ENCODE measurements at places on chromosomes 12 and 14.

GRCh38 chr14:65528069-65528468 is 115.5 kb downstream of the FUT8 start:
- DNase-seq = no peak

- DNase-seq = no peak
Measured at GRCh38 chr12:6318440-6318879, 8.0 kb downstream of the PLEKHG6 start.

DNA sequence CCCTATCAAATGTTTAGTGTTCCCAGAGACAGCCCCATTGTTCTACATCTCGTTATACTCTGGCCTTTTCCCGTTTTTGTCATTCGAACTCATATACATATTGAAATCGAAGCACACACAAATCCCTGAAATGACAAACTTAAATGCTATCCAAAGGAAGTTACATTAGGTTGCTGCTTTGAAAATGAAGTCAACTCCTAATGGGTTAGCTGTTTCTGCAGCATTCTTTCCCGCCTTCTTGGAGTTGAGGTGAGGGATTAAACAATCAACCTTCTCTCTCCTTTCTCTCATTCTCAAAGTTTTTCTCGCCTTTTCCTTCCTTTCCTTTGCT is 642 bp upstream of the PHC1 start:
- DNase-seq = peak; percentile 42

GRCh38 chr14:62824086-62824485 is 221.2 kb downstream of the KCNH5 start:
- no peak for DNase-seq

GRCh38 chr12:69837657-69838415 is 12.8 kb downstream of the MYRFL start:
- DNase-seq = no peak

- DNase-seq = peak; percentile 66
Measured at GRCh38 chr12:56630180-56630632, at the start of gene BAZ2A. Gene BAZ2A (minus strand): TSS chr12:56630326. CDS start chr12:56617530, 12,796 bp downstream.

- peak; percentile 54 for DNase-seq
Measured at GRCh38 chr14:95356245-95356869, 36.6 kb upstream of the CLMN start.

DNA sequence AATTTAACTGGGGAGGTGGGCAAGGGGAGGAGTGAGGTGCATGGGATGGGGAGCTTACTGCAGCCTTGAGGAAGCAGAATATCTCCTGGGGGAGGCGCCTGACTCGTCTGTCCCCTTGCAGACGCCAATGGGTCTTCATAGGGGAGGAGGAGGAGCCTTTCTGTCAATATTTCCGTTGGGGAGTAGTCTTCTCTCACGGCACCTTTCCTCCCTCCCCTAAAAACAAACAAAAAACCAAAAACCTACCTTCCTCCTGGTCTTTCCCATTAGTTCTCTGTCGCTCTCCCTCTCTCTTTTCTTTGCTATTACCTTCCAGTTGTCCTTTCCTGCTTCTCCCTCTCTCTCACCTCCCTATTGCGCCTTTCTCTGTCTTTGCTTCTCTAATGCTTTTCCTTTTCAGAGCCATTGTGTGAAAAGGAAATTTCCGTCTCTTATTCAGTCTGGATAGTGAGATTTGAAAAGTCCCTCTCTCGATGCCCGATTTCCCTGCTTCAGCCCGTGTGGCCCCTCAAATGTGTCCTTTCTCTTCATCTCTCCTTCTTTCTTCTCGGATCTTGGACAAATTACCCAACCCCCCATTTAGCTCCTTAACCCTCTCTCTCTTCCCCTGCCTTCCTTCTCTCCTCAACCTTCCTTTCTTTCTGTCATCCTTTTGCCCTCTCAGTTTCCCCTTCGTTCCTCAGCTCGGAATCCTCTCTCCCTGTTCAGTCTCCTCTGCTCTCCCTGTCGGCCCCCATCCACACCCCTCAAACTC is 5.9 kb downstream of the GPR84 start:
- no peak for DNase-seq

GRCh38 chr14:38775986-38776385 is 327.0 kb downstream of the SEC23A start:
- DNase-seq = no peak

DNA sequence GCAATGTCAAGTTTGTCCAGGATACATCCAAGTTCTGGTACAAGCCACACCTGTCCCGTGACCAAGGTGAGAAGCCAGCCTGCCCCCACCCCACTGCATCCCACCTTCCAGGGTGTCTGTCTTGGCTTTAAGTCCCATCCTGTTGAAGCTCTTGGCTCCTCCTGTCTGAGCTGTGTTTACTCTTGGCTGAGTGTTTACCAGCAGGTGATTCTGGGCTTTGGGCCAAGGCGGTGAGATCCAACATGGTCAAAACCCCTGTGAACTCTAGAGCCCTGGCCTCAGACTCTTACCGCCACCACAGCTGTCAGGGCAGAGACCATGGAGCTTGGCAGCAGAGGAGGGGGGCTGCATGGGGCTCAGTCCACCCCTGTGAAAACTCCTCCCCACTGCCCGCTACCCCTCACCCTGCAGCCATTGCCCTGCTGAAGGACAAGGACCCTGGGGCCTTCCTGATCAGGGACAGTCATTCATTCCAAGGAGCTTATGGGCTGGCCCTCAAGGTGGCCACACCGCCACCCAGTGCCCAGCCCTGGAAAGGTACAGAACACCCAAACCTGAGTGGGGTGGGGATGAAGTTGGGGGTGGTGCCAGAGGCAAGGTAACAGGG is 11.6 kb downstream of the TNS2 start:
- DNase-seq = peak; percentile 39

DNA sequence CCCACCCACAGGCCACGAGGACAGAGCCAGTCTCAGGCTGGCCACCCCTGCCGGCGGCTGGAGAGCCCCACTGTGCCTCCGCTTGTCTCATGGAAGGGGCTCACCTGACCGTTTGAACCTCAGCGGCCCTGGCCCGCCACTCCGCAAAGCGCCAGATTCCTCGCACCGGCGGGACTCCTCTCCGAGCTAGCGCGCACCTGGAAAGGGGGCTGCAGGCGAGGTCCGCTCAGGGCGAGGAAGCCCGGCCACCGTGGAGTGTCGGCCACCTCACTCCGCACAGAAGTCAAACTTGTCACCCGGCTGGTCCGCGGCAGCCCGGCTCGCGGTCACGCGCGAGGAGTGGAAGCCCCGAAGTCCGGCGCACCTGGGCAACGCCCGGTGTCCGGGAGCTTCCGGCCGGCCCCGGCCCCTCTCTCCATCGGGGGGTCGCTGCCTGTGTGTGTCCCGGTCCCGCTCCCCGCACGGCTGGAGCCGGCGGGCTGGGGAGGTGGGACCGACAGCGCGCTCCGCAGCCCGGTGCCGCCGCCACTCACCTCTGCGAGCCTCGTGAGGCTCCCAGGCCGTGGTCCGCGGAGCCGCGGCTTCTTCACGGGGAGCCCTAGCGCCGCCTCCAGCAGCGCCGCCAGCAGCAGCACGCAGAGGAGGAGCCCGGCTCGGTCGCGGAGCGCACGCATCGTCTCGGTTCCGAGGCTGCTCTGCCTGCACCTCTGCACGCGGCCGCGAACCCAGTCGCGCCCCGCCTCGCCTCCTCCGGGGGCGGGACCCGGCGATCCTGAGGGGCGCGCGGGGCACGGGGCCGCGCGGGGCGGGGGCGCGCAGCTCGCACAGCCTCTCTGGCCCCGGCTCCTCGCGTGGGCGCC is at the start of gene ISM2:
Gene ISM2, minus strand, starts transcription at position 697 of the 860 bp plus-strand sequence. Its CDS starts 23 bp downstream, at position 674.
- peak; percentile 69 for DNase-seq

DNA sequence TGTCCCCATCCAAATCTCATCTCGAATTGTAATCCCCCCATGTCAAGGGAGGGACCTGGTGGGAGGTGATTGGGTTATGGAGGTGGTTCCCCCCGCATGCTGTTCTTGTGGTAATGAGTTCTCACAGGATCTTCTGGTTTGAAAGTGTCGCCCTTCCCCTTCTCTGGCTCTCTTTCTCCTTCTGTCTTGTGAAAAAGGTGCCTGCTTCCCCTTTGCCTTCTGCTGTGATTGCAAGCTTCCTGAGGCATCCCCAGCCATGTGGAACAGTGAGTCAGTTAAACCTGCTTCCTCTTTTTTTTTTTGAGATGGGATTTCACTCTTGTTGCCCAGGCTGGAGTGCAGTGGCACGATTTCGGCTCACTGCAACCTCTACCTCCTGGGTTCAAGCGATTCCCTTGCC is 104.0 kb downstream of the CCDC91 start:
- no peak for DNase-seq

GRCh38 chr12:132307976-132308852 is 21.2 kb downstream of the GALNT9 start:
- DNase-seq = no peak

DNA sequence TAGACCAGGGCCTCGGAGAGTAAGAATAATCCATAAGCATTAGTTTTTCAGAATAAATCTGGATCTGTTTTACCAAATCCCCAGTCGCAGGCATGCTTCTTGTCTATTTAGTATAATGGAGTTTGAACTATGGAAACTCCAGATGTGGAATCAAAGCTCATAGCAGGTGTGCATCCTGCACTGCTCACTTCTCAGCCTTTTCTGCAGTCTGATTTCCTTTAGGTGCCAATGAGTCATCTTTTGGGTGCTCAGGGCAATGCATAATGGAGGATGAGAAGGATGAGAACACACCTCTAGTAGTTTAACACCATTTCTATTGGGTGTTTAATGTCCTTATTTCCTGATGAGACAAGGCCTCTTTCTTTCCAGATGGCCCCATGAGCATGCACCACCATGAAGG is 961.2 kb downstream of the TMEM121 start:
- no peak for DNase-seq

DNA sequence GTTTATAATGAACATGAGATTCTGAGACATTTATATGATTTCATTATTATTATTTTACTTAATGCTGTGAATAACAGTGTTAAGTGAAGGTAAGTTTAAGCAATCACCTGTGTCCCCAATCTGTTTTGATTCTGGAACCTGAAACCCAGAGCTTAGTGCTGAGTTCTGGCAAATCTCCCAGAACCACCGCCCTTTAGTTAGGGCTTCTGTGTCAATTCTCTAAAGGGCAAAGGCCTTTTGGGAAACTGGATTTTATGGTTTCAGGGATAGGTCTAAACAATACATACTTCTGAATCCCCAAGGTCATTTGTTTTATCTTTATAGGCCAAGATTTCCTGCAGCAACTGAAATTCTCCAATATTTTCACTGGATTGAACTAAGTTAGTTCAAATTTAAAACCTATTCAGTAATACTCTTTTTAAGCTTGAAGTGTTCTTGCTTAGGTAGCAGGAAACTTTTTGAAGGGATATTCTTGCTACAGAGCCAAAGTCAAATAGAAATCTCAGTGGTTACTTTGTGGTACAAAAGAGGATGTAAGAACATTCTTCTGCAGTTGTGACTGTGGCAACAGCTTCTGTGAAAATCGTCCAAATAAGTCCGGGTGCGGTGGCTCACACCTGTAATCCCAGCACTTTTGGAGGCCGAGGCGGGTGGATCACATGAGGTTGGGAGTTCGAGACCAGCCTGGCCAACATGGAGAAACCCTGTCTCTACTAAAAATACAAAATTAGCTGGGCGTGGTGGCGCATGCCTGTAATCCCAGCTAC is 10.0 kb upstream of the PKP2 start:
- no peak for DNase-seq

DNA sequence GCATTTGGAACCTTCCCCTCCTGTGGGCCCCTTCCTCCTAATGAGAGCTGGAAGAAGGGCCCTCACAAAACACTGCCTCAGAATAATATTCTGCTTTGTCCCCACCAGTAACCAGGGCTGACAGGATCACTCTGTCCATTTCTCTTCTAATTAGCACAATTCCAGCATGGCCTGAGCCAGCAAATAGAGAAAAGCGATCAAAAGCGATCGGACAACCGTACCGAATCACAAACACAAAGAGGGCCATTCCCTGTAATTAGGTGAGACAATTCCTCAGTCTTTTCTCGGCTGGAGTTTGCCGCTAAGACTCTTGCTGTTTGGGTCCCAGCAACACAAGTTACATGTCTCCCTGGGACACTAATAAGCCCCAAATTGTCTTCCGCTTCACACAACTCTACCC is 35.6 kb upstream of the VSX2 start:
- DNase-seq = no peak

GRCh38 chr14:38910092-38910491 is 192.9 kb downstream of the SEC23A start:
- DNase-seq = no peak

GRCh38 chr12:25591144-25591543 is 38.1 kb upstream of the LMNTD1 start:
- no peak for DNase-seq

GRCh38 chr12:41362510-41362909 is 174.4 kb downstream of the PDZRN4 start:
- no peak for DNase-seq

- DNase-seq = no peak
Measured at GRCh38 chr14:23556700-23557440, 799 bp downstream of the THTPA start.

- peak; percentile 78 for DNase-seq
Measured at GRCh38 chr14:71720978-71721624, 211.1 kb upstream of the RGS6 start.

- no peak for DNase-seq
Measured at GRCh38 chr14:72559669-72560255, 334.1 kb downstream of the DPF3 start.

DNA sequence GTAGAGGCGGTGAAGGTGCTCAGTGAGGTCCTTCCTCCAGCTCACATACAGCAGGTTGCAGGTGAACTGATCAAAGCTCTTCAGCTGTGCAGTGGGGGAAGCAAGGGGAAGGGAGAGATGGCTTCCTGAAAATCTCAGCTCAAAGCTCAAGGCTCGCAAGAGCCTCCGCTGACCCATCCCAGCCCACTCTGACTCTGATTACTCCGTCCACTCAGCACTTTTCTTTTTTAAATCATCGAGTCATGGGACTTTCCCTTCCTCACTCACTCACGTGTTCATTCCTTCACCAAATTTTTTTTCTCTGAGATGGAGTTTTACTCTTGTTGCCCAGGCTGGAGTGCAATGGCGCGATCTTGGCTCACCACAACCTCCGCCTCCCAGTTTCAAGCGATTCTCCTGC is 4.7 kb downstream of the ABCD4 start:
- no peak for DNase-seq

DNA sequence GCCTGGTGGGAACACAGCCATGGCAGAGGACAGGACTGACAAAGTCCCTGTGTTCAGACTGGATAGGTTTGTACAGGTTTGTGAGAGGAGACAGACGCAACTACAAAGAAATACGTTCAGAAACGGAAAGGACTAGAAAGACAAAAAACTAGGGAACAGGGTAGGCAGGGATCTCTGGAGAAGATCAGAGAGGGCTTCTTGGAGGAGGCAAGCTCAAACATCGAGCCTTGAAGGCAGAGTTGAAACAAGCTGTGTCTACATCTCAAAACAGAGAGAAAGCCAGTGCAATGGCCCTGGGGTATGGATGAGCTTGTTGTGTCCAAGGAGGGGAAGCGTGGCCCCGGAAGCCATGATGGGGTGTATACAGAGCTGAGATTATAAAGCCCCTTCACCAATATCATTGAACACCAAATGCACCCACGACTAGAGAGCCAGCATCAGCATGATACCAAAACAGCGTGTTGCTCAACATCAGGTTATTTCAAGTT is 89.6 kb upstream of the NCOR2 start:
- DNase-seq = no peak

- no peak for DNase-seq
Measured at GRCh38 chr14:85182282-85182681, 347.7 kb upstream of the FLRT2 start.

- DNase-seq = no peak
Measured at GRCh38 chr12:22228022-22228875, 106.3 kb downstream of the ST8SIA1 start.
